ENCODE measurements at places on chromosomes 3 and 15. TPM values are rescaled to one million over a fixed set of nuclear protein-coding genes. Genes with fewer than 3 reads are reported as not detected.

- DNase-seq = peak; percentile 49
Observed at GRCh38 chr3:126476166-126477060, 722 bp upstream of the ZXDC start.

Gene POLR2M
- total RNA-seq = 99.9 TPM

- DNase-seq = no peak
Observed at GRCh38 chr15:87619161-87619960, 637.2 kb downstream of the NTRK3 start.

DNA sequence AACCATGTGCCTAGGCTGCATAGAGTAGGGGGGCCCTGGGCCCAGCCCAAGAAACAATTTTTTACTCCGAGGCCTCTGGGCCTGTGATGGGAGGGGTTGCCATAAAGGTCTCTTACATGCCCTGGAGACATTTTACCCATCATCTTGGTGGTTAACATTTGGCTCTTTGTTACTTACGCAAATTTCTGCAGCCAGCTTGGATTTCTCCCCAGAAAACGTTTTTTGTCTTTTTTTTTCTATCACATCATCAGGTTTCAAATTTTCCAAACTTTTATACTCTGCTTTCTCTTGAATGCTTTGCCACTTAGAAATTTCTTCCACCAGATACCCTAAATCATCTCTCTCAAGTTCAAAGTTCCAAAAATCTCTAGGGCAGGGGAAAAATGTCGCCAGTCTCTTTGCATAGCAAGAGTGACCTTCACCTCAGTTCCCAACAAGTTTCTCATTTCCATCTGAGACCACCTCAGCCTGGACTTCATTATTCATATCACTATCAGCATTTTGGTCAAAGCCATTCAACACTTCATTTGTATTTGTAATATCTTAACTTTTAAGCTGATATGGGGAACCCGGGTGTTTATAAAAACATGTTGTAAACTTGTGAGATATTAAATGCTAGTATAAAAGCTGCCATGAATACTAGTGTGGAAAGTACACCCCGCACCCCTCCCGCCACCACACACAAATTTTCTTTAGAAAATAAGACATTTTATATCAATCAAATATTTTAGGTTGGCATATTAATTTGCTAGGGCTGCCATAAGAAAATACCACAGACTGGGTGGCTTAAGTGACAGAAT lies 56.0 kb upstream of the PLSCR4 start:
- no peak for DNase-seq

Gene APBA2
- total RNA-seq = 7.5 TPM

Gene SPG21
- 49.5 TPM for total RNA-seq

Measured in hematopoietic multipotent progenitor cell (in vitro differentiated cells).